ENCODE measurements at places on chromosomes 3 and 15.

GRCh38 chr3:180306155-180306554, 269.4 kb upstream of the PEX5L start:
- H3K27me3 ChIP-seq = no peaks in the 10 kb centered on the region
- no peaks in the 10 kb centered on the region for H3K36me3 ChIP-seq
- H3K27ac ChIP-seq = no peak overlapping the region

DNA sequence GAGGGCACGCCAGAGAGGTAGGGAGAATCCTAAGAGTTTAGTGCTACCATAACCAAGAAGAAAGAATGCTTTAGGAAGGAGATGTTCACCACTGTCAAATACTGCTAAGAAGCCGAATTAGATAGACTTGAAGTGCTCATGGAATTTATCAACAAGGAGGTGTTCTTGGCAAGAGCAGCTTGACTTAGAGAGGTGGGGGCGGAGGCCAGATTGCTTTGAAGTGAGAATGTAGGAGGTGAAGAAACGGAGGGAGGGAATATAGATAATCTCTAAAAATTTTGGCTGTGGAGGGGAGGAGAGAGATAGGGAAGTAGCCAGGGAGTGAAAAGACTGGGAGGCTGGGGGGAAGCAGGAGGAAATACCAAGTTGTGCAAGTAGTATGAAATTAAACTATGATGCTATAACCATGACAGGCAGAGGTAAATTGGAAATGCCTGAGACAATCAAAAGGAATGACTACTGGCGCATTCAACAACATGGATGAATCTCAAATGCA, 35.5 kb downstream of the GADL1 start:
- no peaks in the 10 kb centered on the region for H3K4me1 ChIP-seq
- H3K4me3 ChIP-seq = no peak overlapping the region
- no peaks in the 10 kb centered on the region for H3K27me3 ChIP-seq
- no peaks in the 10 kb centered on the region for H3K36me3 ChIP-seq
- no peak overlapping the region for H3K27ac ChIP-seq
- no peak for DNase-seq

DNA sequence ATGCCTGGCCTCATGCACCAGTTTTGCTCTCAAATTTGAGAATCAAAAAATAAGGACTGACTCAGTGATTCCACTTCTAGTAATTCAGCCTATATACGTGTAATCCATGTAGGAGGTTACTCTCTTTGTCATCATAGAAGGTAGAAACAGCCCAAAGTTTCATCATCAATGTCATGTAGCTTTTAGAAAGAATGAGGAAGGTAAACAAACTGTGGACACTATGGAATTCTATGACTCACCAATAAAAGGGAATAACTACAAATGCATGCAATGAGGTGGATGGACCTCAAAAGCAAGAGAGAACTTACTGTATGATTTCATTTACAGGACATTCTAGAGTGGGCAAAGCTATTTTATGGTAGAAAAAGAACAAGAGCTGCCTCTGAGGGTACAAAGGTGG, 93.2 kb upstream of the LRIG1 start:
- no peak for DNase-seq
- no peaks in the 10 kb centered on the region for H3K27me3 ChIP-seq
- no peaks in the 10 kb centered on the region for H3K36me3 ChIP-seq
- H3K4me1 ChIP-seq = peaks cover 3% of the 10 kb centered on the region

DNA sequence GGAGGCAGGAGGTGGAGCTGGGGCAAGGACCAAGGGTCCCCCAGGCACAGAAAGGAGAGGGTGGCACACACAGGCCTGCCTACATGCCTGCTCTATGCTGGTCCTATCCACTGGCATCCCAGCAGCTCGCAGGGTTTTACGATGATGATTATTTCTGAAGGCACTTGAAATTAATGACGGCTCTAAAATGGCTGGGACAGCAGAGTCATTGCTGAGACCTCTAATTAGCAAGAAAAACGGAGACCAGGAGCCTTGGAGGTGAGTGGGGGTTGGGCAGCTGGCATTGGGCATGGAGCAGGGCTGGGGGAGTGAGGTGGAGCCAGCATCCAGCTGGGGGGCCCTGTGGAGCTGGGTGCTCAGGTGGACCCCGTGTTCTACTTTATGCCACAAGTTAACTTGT, 3.5 kb upstream of the LINGO1 start:
- DNase-seq = no peak
- H3K27me3 ChIP-seq = peaks cover 3% of the 10 kb centered on the region
- no peaks in the 10 kb centered on the region for H3K36me3 ChIP-seq
- H3K27ac ChIP-seq = no peak overlapping the region

DNA sequence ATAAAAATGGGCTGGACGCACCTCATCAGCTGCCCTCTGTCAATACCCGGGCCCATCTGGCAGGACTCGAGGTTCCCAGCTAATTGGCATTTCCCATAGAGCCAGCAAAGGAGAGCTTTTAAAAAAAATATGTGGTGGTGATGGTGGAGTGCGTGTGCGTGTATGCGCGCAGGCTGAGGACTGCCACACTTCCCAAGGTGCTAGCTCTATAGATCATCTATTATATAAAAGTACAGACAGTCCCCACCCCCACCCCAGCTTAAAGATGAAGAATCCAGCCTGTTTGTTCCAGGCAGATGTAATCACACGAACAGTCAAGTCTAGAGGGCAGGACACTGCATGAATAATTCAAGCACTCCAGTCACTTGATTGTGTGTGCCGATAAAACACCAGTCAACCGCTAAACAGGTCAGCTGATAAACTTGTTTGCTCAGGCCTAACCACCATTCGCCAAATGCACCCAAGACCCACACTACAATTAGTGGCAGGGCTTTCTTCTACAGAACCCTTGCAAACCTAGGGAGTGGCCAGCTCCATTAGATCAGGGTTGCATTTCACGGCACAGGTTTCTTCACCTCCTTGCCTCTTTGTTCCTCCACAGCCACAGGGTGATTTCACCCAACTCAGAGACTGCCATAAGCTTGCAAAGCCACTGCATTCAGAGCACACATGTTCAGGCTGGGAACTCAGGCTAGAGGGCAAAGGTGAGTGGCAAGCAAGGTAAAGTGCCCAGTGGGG, 5.8 kb downstream of the TLE3 start:
- DNase-seq = no peak
- no peaks in the 10 kb centered on the region for H3K27me3 ChIP-seq
- H3K27ac ChIP-seq = no peak overlapping the region
- no peaks in the 10 kb centered on the region for H3K36me3 ChIP-seq
- H3K4me1 ChIP-seq = peaks cover 24% of the 10 kb centered on the region
- H3K4me3 ChIP-seq = no peak overlapping the region

DNA sequence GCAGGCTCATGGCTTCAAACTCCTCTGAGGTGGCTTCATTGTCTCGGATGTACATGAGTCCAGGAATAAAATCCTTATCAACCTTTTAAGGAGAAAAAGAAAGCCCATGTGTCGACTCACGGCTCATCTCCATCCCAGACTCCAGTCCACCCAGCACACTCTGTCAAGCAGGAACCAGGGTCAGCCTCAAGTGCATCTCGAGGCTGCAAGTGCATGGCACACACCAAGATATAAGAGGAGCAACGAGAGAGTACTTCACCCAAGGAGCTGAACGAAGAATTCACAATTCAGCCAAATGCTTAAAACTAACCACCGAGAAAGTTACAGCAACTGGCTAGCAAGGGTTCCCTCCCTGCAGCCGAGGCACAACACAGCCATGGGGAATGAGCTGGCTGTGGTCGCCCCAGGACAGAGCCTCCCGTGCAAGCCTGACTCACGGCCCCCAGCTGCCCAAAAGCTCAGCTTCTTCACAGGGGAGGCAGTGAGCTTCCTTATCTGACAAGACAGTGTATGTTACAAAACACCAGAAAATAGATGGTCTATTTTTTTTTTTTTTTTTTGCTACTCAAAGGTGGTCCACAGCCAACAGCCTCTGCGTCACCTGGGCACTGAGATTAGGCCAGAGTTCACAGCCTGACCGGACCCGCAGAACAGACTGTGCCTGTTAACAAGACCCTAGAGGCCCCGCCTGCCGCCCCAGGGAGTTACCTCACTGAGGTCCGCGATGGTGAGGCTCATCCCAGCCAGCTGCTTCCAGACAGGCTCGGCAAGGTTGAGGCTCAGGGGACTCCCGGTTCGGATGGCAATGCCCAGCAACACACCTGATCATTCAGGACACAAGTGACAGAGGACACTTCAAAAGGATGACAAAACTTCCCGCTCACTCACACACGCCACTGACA, 15.9 kb upstream of the OCA2 start:
- no peak overlapping the region for H3K4me3 ChIP-seq
- H3K27ac ChIP-seq = no peak overlapping the region
- no peak for DNase-seq

DNA sequence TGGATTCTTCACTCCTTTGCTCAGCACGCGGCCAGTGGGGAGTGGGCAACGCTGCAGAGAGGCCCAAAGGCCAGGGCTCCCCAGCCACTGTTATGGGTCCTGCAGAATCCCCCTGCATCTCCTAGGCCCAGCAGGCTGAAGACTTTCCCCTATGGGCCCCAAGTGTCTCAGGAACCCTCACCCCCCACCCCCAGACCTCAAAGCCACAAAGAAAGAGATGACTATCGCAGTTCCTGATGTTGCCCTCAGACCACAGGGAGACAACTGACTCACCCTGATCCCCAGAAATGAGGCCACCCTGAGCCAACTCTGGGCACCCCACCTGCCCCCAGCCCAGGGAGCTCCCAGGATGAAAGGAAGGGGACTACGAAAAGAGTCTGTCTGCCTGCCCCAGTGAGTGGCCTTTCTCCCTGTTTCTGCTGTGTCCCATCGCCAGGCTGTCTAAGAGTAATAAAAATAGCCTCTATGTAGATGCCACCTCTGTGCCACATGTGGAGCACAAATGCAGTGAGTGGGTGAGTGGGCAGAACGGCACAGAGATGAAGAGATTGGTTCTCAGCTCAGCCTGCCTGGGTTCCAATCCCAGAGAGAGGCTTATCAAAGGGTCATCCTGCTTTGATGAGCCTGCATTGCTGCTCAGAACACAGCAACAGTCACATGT, 283.0 kb downstream of the UACA start:
- no peak overlapping the region for H3K27ac ChIP-seq
- no peaks in the 10 kb centered on the region for H3K36me3 ChIP-seq
- no peak overlapping the region for H3K4me3 ChIP-seq
- H3K27me3 ChIP-seq = no peaks in the 10 kb centered on the region
- no peaks in the 10 kb centered on the region for H3K4me1 ChIP-seq
- DNase-seq = no peak

DNA sequence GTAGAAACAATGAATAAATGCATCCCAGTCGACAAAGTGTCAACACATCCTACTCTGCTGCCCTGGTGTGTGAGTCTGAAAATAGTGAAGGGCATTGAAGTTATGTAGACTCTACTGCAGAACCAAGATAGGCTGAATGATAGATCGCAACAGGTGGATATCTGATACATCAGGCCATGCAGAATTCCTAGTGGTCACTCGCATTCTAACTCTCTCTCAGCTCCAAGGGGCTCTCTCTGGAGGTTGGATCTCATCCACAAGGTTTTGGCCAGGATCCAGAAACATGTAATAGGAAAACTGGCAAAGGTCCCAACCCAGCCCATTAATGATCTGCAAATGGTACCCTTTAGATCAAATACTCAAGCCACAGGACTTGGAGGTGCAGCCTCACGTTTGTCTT, 514.1 kb downstream of the MAGI1 start:
- no peaks in the 10 kb centered on the region for H3K36me3 ChIP-seq
- H3K4me1 ChIP-seq = no peaks in the 10 kb centered on the region
- DNase-seq = no peak
- no peak overlapping the region for H3K4me3 ChIP-seq

- H3K27me3 ChIP-seq = no peaks in the 10 kb centered on the region
- no peak overlapping the region for H3K4me3 ChIP-seq
- H3K4me1 ChIP-seq = no peaks in the 10 kb centered on the region
- no peak overlapping the region for H3K27ac ChIP-seq
These were observed 63.5 kb downstream of the OTOL1 start for GRCh38 chr3:161560008-161560637.

DNA sequence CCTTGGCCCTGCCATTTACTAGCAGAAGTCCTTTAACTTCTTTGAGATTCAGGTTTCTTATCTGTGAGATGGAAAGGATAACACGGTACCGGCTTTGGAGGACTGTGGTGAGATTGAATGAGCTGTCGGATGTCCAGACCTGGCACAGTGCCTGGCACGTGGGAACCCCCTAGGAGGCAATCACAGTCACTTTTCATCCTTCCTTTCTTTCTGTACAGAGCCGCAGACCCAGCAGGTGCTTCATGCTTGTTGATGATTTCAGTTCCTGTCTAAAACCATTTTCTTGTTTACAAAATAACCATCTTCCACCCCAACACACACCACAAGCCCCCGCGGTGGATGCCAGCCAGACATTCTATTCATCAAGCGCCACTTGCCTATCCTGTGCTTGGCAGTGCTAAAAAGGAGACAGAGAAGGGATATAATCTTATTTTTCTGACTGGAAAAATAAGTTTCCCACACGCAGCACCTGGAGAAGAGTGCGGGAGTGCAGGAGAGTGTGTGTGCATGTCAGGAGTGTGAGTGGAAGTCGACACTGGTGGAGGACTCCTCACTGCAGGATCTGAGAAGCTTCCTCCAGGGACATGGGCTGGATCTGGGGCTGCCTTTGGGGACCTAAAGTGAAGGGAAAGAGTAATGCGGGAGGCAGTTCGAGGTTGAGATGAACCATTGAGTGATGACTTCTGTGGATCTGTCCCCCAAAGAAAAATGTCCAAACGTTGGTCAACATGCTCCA, 85.7 kb downstream of the ST6GAL1 start:
- no peak overlapping the region for H3K27ac ChIP-seq
- H3K36me3 ChIP-seq = no peaks in the 10 kb centered on the region
- no peak overlapping the region for H3K4me3 ChIP-seq
- no peaks in the 10 kb centered on the region for H3K4me1 ChIP-seq

GRCh38 chr3:53862241-53862640, 15.9 kb downstream of the IL17RB start:
- H3K27me3 ChIP-seq = no peaks in the 10 kb centered on the region
- no peak overlapping the region for H3K27ac ChIP-seq
- no peak for DNase-seq
- H3K4me1 ChIP-seq = no peaks in the 10 kb centered on the region
- no peaks in the 10 kb centered on the region for H3K36me3 ChIP-seq

- DNase-seq = no peak
- H3K4me1 ChIP-seq = peaks cover 1% of the 10 kb centered on the region
- H3K27me3 ChIP-seq = no peaks in the 10 kb centered on the region
- H3K36me3 ChIP-seq = no peaks in the 10 kb centered on the region
These were observed 28.6 kb upstream of the VEPH1 start for GRCh38 chr3:157531771-157532170.

- no peaks in the 10 kb centered on the region for H3K27me3 ChIP-seq
- H3K36me3 ChIP-seq = no peaks in the 10 kb centered on the region
- H3K4me1 ChIP-seq = no peaks in the 10 kb centered on the region
- no peak overlapping the region for H3K4me3 ChIP-seq
These were observed 91.0 kb upstream of the CBLB start for GRCh38 chr3:105959851-105960250.
